ENCODE measurements at places on chromosomes 3 and 15. TPM values are rescaled to one million over a fixed set of nuclear protein-coding genes. Genes with fewer than 3 reads are reported as not detected.

- DNase-seq: no peak
- no peaks in the 10 kb centered on the region for H3K4me1 ChIP-seq
- no peak overlapping the region for H3K27ac ChIP-seq
- peaks cover 3% of the 10 kb centered on the region for H3K27me3 ChIP-seq
Measured at GRCh38 chr15:81363718-81364500, 10.1 kb downstream of the TMC3 start.

GRCh38 chr15:89051875-89052274, 36.4 kb upstream of the ABHD2 start:
- peaks cover 9% of the 10 kb centered on the region for H3K4me1 ChIP-seq
- H3K36me3 ChIP-seq: no peaks in the 10 kb centered on the region
- H3K27me3 ChIP-seq: no peaks in the 10 kb centered on the region
- H3K4me3 ChIP-seq: no peak overlapping the region
- no peak overlapping the region for H3K27ac ChIP-seq

DNA sequence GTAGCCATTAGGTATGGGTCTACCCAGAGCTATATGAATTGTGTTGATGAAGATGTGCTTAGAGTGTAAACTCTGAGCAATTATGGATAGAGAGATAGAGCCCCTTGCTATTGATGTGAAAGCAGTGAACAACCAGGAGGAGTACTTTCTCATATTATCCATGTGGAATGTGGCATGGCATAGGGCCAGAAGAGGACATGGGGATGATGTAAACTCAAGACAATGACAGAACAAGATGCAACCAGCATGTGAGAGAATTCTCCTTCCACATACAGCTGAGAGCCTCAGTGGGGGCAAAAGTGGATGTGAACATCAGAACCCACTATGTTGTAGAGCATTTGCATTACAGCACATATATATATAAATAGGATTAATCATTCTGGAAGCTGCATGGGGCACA, 36.4 kb upstream of the BNC1 start:
- H3K4me1 ChIP-seq: no peaks in the 10 kb centered on the region
- H3K27me3 ChIP-seq: peaks cover 7% of the 10 kb centered on the region
- H3K27ac ChIP-seq: no peak overlapping the region
- no peak for DNase-seq
- H3K4me3 ChIP-seq: no peak overlapping the region

DNA sequence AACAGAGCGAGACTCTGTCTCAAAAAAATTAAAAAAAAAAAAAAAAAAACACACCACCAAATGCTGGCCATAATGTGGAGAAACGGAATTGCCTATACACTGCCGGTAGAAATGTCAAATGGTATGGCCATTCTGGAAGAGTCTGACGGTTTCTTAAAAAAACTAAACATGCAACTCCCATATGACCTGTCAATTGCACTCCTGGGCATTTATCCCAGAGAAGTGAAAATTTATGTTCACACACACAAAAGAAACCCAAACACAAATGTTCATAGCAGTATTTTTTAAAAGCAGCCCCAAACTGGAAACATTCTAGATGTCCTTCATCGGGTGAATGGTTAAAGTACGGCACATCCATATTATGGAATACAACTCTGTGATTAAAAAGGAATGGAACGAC, 66.1 kb downstream of the LRIG1 start:
- no peaks in the 10 kb centered on the region for H3K27me3 ChIP-seq
- peaks cover 32% of the 10 kb centered on the region for H3K36me3 ChIP-seq
- no peak for DNase-seq
- H3K27ac ChIP-seq: no peak overlapping the region
- H3K4me1 ChIP-seq: peaks cover 20% of the 10 kb centered on the region

DNA sequence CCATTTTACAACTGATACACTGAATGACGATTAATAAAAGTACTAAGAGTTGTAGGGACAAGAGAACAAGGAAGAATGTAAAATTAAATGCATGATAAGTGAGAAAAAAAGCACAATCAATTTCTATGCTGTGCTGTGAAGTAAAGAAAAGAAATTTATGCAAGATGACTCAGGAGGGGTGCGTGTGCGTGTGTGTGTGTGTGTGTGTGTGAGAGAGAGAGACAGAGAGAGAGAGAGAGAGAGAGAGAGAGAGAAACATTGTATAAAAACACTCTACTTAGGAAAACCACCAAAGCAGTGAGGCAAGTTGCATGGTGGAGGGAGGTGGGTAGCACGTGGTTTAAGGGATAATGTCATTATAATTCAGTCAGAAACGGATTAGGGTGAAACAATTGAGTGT, 580.8 kb upstream of the ALCAM start:
- no peaks in the 10 kb centered on the region for H3K27me3 ChIP-seq
- H3K4me3 ChIP-seq: no peak overlapping the region
- DNase-seq: no peak
- no peak overlapping the region for H3K27ac ChIP-seq
- no peaks in the 10 kb centered on the region for H3K4me1 ChIP-seq
- no peaks in the 10 kb centered on the region for H3K36me3 ChIP-seq

- no peak for DNase-seq
- H3K36me3 ChIP-seq: no peaks in the 10 kb centered on the region
- H3K27me3 ChIP-seq: no peaks in the 10 kb centered on the region
- no peak overlapping the region for H3K27ac ChIP-seq
- no peaks in the 10 kb centered on the region for H3K4me1 ChIP-seq
Measured at GRCh38 chr3:144831955-144832716, 860.5 kb downstream of the DIPK2A start.

GRCh38 chr15:71678191-71678590, 132.2 kb upstream of the NR2E3 start:
- no peak overlapping the region for H3K4me3 ChIP-seq
- no peaks in the 10 kb centered on the region for H3K36me3 ChIP-seq
- peak; percentile 36 for DNase-seq
- no peak overlapping the region for H3K27ac ChIP-seq

DNA sequence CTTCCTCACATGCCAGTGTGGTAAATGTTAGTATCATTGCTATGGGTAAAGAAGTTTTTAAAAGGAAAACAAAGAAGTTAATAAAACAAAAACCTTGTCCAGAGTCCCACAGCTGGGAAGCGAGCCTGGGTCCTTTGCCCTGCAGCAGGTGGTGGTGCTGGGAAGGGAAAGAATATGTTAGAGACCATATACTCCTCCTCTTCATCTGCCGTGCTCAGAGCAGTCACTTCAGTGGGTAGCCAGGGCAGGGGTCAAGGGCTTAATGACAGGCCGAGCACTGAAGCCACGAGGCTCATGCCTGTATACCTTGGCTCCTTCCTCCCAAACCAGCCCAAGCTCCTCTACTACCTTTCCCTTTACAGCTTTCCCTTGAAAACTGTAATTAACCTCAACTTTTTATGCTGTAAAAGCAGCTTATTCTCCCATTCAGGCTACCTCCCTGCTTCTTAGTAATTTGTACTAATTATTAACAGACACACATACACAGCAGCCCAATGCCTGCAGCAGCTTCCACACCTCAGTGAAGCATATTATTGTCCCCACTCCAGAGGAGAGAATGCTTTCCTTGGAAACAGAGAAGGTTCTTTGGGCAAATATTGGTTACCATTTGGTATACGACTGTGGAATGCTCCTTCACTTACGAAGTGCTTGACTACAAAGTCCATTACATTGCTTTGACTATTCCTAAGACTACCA, 362.1 kb downstream of the EPHB1 start:
- no peaks in the 10 kb centered on the region for H3K27me3 ChIP-seq
- no peaks in the 10 kb centered on the region for H3K4me1 ChIP-seq
- no peak overlapping the region for H3K27ac ChIP-seq
- no peak for DNase-seq

DNA sequence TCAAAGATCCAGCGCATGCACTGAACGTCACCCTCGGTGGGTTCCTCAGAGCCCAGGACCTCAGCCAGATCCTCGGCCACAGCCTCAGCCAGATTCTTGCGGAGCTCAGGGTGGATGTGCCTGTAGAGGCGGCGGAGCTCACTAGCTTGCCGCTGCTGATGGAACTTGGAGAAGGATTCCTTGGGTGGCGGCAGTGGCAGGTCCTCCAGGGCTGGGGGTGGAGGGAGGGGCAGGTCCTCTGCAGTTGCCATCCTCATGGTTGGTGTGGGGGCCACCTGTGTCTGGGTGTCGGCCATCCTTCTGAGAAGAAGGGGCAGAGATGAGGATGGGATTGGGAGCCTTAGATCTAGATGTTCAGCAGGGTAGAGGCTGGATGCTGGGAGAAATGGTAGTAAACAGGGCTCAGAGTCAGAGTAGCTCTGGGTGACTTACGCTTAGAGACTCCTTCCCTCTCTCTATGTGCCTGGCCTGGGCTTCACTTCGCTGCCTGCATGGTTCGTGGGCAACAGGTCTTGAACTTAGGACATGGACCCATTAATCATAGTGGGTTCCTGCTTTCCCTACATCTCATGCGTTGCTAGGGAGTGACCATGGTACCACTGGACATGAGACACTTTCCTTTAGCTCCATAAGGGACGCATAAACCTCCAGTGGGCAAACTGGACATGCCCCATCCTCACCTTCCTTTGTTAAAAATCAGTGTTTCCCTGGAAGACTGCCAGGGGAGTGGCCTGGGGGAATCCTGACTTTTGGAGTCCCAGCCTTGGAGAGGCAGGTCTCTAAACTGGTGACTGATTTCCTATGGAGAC, 3.0 kb downstream of the XIRP1 start:
- no peak overlapping the region for H3K4me3 ChIP-seq
- H3K27me3 ChIP-seq: no peaks in the 10 kb centered on the region
- H3K27ac ChIP-seq: peak overlapping the region; percentile 49

- H3K27ac ChIP-seq: no peak overlapping the region
- H3K27me3 ChIP-seq: peaks cover 3% of the 10 kb centered on the region
- H3K4me3 ChIP-seq: no peak overlapping the region
- no peaks in the 10 kb centered on the region for H3K4me1 ChIP-seq
- no peak for DNase-seq
Measured at GRCh38 chr3:38616111-38616510, 33.4 kb downstream of the SCN5A start.

- H3K27me3 ChIP-seq: peaks cover 16% of the 10 kb centered on the region
- H3K4me3 ChIP-seq: no peak overlapping the region
- no peak for DNase-seq
Measured at GRCh38 chr15:39608185-39609139, 27.6 kb downstream of the THBS1 start.

- no peaks in the 10 kb centered on the region for H3K36me3 ChIP-seq
- H3K4me3 ChIP-seq: no peak overlapping the region
- no peak overlapping the region for H3K27ac ChIP-seq
- H3K27me3 ChIP-seq: peaks cover 11% of the 10 kb centered on the region
Measured at GRCh38 chr3:58184982-58185360, 25.8 kb downstream of the DNASE1L3 start.

GRCh38 chr3:126304704-126305103, 52.5 kb downstream of the KLF15 start:
- no peak overlapping the region for H3K27ac ChIP-seq
- no peak for DNase-seq
- no peaks in the 10 kb centered on the region for H3K27me3 ChIP-seq
- H3K4me1 ChIP-seq: no peaks in the 10 kb centered on the region

DNA sequence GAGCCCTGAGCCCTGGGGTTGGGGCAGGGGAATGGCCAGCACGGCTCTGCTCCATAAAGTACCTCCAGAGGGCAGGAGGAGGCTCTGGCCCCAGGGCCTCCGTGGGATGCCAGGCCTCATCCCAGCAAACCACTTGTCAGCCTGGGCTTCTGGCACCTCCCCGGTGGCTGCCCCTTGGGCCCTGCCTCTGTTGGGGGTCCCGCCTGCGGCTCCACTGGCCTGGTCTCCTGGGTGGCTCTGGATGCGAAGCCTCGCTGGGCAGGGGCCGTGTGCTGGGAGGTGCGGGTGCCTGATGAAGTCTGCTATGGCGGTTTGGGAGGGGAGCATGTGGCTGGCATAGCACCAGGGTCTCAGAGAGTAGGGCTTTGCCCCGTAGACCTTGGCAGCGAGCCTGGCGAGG, 37.6 kb downstream of the PLXNA1 start:
- no peak for DNase-seq
- no peak overlapping the region for H3K4me3 ChIP-seq
- H3K4me1 ChIP-seq: peaks cover 4% of the 10 kb centered on the region
- H3K36me3 ChIP-seq: no peaks in the 10 kb centered on the region
- no peak overlapping the region for H3K27ac ChIP-seq

DNA sequence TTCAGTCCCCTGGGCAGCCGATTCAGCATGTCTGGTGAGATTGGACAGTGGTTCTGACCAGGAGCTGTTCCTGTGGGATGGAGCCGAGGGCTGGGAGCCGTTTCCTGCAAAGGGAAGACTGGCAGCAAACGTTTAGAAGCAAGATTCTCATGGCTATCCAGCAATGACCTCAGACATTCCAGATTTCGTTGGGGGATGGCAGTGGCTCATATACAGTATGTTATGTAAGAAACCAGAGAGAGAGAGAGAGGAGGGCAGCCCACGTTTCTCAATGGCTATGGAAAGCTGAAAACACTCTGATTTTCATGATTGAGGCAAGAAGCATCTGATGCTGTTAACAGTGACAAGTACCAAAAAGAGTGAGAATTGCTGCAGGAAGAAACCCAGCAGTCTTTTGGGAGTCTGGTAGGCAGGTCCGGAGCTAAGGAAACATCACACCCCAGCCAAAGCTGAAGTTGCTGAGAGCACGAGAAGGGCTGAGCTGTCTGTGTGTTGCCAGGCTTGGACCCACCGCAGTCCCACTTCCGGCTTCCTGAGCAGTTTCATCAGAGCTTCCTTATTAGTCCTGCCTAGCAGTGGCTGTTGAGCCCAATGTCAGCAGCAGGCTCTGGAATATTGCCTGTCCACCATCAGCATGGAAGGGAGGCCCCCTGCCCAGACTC, 25.6 kb upstream of the VPS8 start:
- no peak overlapping the region for H3K27ac ChIP-seq
- peaks cover 3% of the 10 kb centered on the region for H3K27me3 ChIP-seq
- peaks cover 16% of the 10 kb centered on the region for H3K4me1 ChIP-seq

CCR4 gene
- 86.6 TPM for total RNA-seq

GRCh38 chr3:83248454-83248853, 1487.0 kb upstream of the GBE1 start:
- no peaks in the 10 kb centered on the region for H3K4me1 ChIP-seq
- no peaks in the 10 kb centered on the region for H3K27me3 ChIP-seq
- H3K27ac ChIP-seq: no peak overlapping the region
- DNase-seq: no peak
- no peak overlapping the region for H3K4me3 ChIP-seq
- no peaks in the 10 kb centered on the region for H3K36me3 ChIP-seq

GABRR3 gene
- total RNA-seq: 0.05 TPM

TMEM207 gene
- not detected for total RNA-seq

DNA sequence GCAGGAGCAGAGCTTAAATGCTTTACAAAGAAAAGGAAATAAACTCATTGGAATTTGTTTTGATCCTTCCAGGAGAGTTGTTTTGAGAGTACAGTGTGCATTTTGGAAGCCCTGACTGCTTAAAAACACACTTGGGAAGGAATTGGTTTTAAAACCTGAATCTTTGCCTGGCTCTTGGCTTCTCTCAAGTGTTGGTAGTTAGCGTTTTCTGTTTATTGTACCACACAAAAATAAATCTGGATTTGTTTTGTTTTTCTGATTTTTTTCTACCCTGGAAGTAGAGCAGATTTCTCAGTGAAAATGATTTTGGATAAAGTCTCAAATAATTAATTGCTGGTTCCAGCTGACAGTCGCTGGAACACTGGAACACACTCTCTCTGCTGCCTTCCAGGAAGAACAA, 90.6 kb downstream of the CHST2 start:
- H3K27ac ChIP-seq: no peak overlapping the region
- no peak for DNase-seq
- peaks cover 15% of the 10 kb centered on the region for H3K4me1 ChIP-seq
- H3K36me3 ChIP-seq: no peaks in the 10 kb centered on the region

GRCh38 chr3:103127737-103128136, 692.9 kb downstream of the ZPLD1 start:
- no peaks in the 10 kb centered on the region for H3K27me3 ChIP-seq
- no peak for DNase-seq
- H3K27ac ChIP-seq: no peak overlapping the region
- no peaks in the 10 kb centered on the region for H3K36me3 ChIP-seq
- H3K4me1 ChIP-seq: no peaks in the 10 kb centered on the region

GRCh38 chr15:67768313-67768977, 56.9 kb upstream of the SKOR1 start:
- H3K27ac ChIP-seq: no peak overlapping the region
- no peak overlapping the region for H3K4me3 ChIP-seq
- no peaks in the 10 kb centered on the region for H3K27me3 ChIP-seq
- H3K4me1 ChIP-seq: peaks cover 5% of the 10 kb centered on the region

CELSR3 gene
- 15.2 TPM for total RNA-seq
